ENCODE measurements at places on chromosomes 5 and 9. TPM values are rescaled to one million over a fixed set of nuclear protein-coding genes. Genes with fewer than 3 reads are reported as not detected.

The INSL6 gene
- total RNA-seq: not detected

The ANXA2R gene
- 10.4 TPM for total RNA-seq

The CNTNAP3 gene
- total RNA-seq: not detected

The ECM2 gene
- total RNA-seq: not detected

The ST8SIA4 gene
- total RNA-seq: 31.6 TPM

The MARCOL gene
- not detected for total RNA-seq

The SLC30A5 gene
- total RNA-seq: 40.1 TPM

The ZNF79 gene
- total RNA-seq: 7.6 TPM

The CDKN2B gene
- not detected for total RNA-seq

The GRIA1 gene
- not detected for total RNA-seq

The ASTN2 gene
- 5.7 TPM for total RNA-seq

The C5orf58 gene
- total RNA-seq: not detected

The TGFBR1 gene
- total RNA-seq: 36.5 TPM

The SEMA6A gene
- not detected for total RNA-seq

The PCDHA13 gene
- not detected for total RNA-seq

The CNTLN gene
- total RNA-seq: 0.40 TPM

The NSG2 gene
- total RNA-seq: not detected

The NKD2 gene
- 1.5 TPM for total RNA-seq

The RNF183 gene
- not detected for total RNA-seq

The C7 gene
- total RNA-seq: not detected

The CBY3 gene
- total RNA-seq: 0.47 TPM

The OR2S2 gene
- total RNA-seq: not detected

The SMIM33 gene
- total RNA-seq: 0.16 TPM

The ADAMTS6 gene
- total RNA-seq: 1.9 TPM

The DNAJC25 gene
- 9.6 TPM for total RNA-seq

The CDH18 gene
- total RNA-seq: not detected

The DNM1 gene
- total RNA-seq: 0.36 TPM

The C9orf153 gene
- total RNA-seq: 0.16 TPM

The PDZD2 gene
- total RNA-seq: not detected

The ZNF782 gene
- total RNA-seq: 4.7 TPM

The SHOC1 gene
- total RNA-seq: not detected

The CCNI2 gene
- total RNA-seq: 8.7 TPM

The ARPC5L gene
- 72.7 TPM for total RNA-seq

The OR1L6 gene
- total RNA-seq: not detected

The GLRA1 gene
- not detected for total RNA-seq

The EGR1 gene
- 46.4 TPM for total RNA-seq

The GABRA1 gene
- not detected for total RNA-seq

The UBE2QL1 gene
- not detected for total RNA-seq

The CA9 gene
- 4.9 TPM for total RNA-seq

The PCYOX1L gene
- 19.7 TPM for total RNA-seq

The PROB1 gene
- total RNA-seq: 4.1 TPM

The SLC4A9 gene
- 0.36 TPM for total RNA-seq

Data from activated CD8-positive, alpha-beta T cell treated with anti-CD3 and anti-CD28 coated beads for 36 hours (primary cell).